ENCODE measurements at places on chromosomes 5 and 9.

GRCh38 chr9:71793386-71794105, 25.2 kb upstream of the CEMIP2 start:
- DNase-seq = no peak

GRCh38 chr5:135013947-135014570, 20.0 kb downstream of the PITX1 start:
- no peak for DNase-seq

DNA sequence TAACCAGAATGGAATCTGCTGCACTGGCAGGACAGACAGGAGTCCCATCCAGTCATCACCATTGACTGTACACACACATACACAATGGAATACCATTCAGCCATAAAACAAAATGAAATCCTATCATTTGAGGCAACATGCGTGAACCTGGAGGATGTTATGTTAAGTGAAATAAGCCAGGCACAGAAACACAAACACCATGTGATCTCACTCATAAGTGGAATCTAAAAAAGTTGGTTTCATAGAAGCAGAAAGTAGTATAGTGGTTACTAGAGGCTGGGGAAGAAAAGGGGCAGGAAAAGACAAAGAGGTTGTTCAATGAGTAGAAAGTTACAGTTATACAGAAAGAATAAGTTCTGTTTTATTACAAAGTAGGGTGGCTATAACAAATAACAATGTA, 884.0 kb upstream of the ACO1 start:
- DNase-seq = no peak

DNA sequence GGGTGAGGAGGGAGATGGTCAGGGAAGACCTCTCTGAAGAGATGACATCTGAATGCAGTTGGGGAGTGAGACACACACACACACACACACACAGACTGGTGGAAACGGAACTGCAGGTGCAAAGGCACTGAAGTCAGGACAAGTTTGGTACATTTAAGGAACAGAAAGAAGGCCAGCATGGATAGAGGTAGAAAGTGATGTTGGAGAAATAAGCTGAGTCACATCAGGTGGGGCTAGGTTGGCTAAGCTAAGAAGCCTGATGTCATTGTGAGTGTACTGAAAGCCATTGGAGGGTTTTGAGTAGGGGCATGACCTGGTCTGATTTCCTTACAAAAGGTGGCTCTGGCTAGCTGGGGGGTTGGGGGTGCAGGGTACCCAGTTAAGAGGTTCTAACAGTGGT, 3.1 kb downstream of the BSPRY start:
- no peak for DNase-seq

DNA sequence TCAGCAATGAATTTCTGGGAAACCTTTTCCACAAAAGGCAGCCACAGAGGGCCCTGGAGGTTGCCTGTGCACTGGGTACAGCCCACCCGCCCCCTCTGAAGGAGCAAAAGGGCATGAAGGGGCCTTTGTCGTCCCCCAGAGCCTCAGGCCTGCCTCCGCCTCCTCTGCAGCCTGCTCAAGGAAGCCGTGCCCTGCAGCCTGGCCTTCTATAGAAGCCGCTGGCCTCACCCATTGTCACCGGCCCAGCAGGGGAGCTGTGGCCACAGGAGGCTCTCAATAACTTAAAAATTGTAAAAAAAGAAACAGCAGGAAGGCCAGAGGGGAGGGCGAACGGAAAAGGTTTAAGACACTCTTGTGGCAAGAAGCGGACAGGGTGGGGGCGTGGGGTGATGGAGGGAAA, 213.3 kb downstream of the IRX2 start:
- no peak for DNase-seq

GRCh38 chr9:124066783-124067577, 55.4 kb downstream of the LHX2 start:
- DNase-seq = no peak

DNA sequence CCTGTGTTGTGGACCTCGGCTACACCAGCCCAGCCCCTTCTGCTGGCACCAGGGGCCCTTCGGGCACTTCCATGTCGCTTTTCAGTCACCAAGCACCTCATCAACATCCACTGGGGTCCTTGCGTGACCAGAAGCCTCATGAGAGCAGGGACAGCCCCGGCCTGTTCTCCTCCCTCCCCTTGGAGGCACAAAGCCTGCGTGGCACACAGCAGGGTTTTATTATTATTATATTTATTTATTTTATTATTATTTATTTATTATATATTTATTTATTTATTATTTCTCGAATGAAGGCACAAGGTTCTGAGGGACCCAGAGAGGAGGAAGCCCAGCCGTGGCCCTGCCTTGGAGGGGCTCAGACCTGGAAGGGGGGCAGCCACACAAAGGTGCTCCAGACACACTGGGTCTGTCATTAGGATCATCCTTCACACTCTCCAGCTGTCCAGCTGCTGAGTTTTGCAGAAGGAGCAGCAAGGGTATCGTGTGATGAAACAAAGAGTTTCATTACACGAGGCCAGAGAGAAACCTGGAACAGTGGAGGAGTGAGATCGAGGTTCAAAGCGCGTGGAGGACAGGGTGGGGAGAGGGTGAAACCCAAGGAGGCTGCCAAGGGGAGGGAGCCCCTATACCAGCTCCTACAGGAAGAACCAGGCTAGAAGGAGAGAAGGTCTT, 5.2 kb downstream of the VAV2 start:
- DNase-seq = no peak

GRCh38 chr5:87389296-87390034, 23.3 kb downstream of the CCNH start:
- DNase-seq = no peak

- no peak for DNase-seq
Observed at GRCh38 chr9:105969636-105970035, 275.3 kb downstream of the TMEM38B start.

- DNase-seq = no peak
Observed at GRCh38 chr5:134449167-134449566, 37.5 kb upstream of the CDKN2AIPNL start.

GRCh38 chr9:116008278-116008677, 145.3 kb upstream of the PAPPA start:
- no peak for DNase-seq

DNA sequence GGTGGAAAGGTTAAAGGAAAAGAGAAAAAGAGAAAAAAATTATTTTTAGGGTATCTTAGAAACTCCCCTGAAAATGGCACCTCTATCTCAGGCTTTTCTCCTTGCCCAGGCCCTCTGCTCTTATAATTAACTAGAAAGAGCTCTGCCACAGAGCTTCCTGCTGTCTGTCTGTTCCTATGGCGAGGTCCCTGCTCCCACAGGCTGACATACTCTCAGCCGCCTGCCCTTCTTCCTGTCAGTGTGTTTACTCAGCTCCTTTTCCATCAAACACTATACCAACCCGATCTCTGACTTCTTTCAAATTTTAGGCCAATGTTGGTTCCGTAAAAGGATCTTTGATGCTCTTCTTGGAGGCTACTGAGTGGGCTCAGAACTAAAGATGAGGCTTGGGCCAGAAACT, 482.6 kb downstream of the DMAC1 start:
- no peak for DNase-seq

DNA sequence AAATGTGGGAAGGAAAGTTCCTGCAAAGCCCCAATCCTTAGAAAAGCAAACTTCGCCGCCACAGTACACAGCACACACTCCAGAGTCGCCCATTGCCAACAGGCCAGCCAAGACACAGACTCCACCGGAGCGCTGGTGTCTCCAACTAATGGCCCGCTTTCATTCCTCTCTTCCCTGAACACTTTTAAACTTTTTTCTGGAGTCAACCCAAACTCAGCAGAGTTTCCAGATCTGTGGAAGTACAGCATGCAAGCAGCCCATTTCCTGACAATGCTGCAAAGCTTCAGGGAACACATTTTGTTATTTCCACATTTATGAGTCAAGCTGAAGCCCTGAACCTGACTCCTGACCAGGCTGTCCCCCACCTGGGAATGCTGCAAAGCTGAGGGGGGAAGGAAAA, 351.9 kb downstream of the NFIB start:
- DNase-seq = no peak

GRCh38 chr5:138466125-138466899, 1.0 kb downstream of the EGR1 start:
- DNase-seq = no peak

- no peak for DNase-seq
Observed at GRCh38 chr9:93945400-93946337, 9.5 kb downstream of the BARX1 start.

- DNase-seq = no peak
Observed at GRCh38 chr9:105757496-105758251, 63.3 kb downstream of the TMEM38B start.

DNA sequence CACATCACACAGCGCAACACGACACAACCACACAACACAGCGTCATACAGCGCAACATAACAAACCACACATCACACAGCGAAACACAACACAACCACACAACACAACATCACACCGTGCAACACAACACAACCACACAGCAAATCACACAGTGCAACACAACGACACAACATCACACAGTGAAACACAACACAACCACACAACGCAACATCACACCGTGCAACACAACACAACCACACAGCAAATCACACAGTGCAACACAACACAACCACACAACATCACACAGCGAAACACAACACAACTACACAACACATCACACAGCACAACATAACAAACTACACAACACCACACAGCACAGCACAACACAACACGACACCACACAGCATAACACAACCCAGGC, 40.4 kb upstream of the PTCH1 start:
- no peak for DNase-seq

GRCh38 chr9:12923468-12924009, 148.7 kb downstream of the LURAP1L start:
- DNase-seq = no peak

GRCh38 chr5:155008669-155009068, 4.9 kb upstream of the KIF4B start:
- no peak for DNase-seq

DNA sequence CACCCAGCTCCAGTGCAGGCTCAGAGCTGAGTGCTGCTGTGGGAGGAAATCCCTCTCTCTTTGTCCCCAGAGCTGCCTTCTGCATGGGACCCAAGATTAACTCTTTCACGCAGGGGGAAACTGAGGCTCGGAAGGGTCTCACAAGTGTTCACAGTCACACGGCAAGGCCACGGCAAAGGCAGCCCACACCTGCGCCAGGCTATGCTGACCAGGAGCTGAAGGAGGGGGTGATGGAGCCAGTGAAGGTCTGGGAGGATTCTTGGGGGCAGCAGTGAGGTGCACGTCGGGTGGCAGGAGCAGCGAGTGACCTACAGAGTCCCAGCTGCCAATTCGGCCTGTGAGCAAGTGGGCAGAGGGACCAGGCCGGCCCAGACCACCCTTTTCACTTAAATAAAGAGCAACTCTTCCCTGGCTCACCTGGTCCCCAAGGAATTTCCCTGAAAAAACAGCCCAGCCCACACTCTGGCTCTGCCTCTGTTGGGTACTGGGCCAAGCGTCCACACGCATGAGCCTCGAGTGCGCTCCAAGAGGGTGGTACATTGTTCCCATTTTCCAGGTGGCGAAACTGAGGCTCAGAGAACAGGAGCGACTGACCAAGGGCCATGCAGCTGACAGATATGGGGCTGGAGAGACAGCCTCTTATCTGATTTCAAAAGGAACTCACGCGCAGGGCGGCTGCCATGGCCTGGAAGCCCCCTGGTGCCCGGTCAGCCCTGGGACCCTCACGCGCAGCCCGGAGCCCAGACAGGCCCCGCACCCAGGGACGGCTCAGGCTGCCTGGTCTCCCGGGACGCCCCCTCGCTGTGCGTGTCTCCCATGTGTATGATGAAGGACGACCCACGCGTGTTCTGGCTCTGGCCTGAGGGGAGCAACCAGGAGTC, 28.2 kb downstream of the SARDH start:
- DNase-seq = no peak

GRCh38 chr9:70020217-70020616, 23.4 kb upstream of the MAMDC2 start:
- DNase-seq = peak; percentile 8

GRCh38 chr9:135035781-135036760, 51.4 kb upstream of the OLFM1 start:
- DNase-seq = no peak

- DNase-seq = peak; percentile 9
Observed at GRCh38 chr5:53170746-53171349, 61.3 kb upstream of the MOCS2 start.

DNA sequence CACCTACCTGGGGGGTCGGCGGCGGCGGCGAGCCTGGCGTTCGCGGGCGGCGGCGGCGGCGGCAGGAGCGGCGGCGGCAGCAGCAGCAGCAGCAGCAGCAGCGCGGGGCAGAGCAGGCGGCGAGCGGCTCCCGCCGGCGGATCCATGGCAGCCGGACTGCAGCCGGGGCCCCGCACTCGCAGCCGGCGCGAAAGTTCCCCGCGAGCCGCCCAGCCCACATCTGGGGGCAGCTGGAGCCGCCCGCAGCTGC, 153 bp downstream of the ADAMTS2 start:
- no peak for DNase-seq

DNA sequence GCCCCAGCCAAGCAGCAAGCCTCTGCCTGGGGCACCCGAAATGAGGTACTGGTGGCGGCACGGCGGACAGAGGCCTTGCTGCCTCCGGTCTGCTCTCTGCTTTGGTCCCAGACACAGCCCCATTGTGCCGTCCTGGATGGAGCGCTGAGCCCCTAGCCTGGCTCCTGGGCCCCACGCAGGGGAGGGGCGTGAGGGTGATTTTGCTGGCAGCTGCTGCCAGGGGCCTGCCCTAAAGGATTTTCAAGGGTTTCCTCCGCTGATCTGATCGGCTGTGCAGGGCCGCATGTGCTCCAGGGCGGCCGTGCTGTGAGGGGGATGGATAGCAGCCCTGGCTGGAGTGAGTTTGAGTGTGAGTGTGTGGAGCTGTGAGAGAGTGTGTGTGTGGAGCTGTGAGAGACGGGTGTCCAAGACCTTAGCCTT, 1.3 kb downstream of the GPSM1 start:
- no peak for DNase-seq

GRCh38 chr5:138792195-138792790, 39.1 kb downstream of the CTNNA1 start:
- DNase-seq = no peak

- no peak for DNase-seq
Observed at GRCh38 chr5:75706775-75707174, 10.5 kb downstream of the POC5 start.

DNA sequence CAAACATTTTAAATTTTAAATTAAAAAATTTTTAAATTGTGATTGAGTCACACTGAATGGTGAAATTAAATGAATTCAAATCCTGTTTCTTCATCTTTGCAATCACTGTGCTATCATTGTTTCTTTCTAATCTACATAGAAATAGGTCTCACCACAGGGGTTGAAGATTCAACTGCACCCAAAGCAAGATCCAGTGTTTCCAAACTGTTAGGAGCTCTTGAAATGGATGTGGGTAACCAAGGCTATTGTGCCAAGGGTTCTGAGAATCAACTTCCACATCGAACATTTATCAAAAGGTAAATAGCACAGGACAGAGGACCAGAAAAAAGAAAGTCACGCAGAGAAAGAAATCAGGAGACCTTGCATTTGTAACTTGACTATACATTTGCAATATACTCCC, 172.6 kb upstream of the RASEF start:
- DNase-seq = no peak

- DNase-seq = no peak
Observed at GRCh38 chr9:87516222-87516925, 18.7 kb downstream of the DAPK1 start.

GRCh38 chr9:136978073-136978864, 965 bp downstream of the PTGDS start:
- peak; percentile 77 for DNase-seq

Data from NCI-H2171 (cell line).